ENCODE measurements at places on chromosomes 7 and 10. TPM values are rescaled to one million over a fixed set of nuclear protein-coding genes. Genes with fewer than 3 reads are reported as not detected.

C7orf33 gene
- total RNA-seq, result not detected

PKD2L1 gene
- total RNA-seq, result not detected

KAZALD1 gene
- 19.2 TPM for total RNA-seq

MSS51 gene
- 4.0 TPM for total RNA-seq

TLX1 gene
- total RNA-seq, result not detected

GPR26 gene
- total RNA-seq, result not detected

SEMA3A gene
- total RNA-seq, result 22.8 TPM

OIT3 gene
- not detected for total RNA-seq

LRRC17 gene
- total RNA-seq, result 9.2 TPM

MYL10 gene
- total RNA-seq, result 0.30 TPM

NPSR1 gene
- not detected for total RNA-seq

PRLHR gene
- not detected for total RNA-seq

PDGFA gene
- total RNA-seq, result 2.1 TPM

DYDC1 gene
- total RNA-seq, result not detected

PFKFB3 gene
- total RNA-seq, result 53.0 TPM

VIPR2 gene
- total RNA-seq, result not detected

LIPM gene
- not detected for total RNA-seq

PCBD1 gene
- total RNA-seq, result 43.4 TPM

SFRP5 gene
- total RNA-seq, result not detected

ADIRF gene
- total RNA-seq, result not detected

Data from A673 (cell line).